ENCODE measurements at places on chromosomes 1 and 21.

DNA sequence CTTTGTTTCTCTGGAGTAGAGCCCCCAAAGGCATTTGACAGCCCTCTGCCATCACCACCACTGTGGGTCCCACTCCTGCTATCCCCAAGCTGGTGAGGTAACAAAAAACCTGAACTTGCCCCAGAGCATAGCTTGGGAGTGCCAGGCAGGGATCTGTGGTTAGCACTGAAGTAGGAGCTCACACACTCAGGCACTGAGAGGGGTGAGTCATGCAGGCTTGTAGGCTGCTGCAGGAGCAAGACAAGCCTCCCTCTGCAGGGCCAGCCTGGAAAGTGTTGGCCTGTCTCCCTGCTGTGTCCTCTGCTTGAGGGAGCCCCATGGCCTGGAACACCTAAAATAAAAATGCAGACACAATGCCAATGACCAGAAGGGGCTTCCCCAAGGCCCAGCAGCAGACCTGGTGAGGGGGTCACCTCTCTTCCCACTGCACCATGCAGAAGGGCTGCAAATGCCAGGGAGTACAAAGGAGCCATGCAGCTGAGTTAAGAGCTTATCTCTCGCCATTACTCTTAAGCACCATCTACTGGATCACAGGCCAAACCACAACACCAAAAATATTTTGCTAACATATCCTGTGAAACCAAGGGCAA is 108.9 kb upstream of the POGK start:
- DNase-seq, result no peak

GRCh38 chr1:211893260-211893659 is 62.7 kb upstream of the LPGAT1 start:
- no peak for DNase-seq

DNA sequence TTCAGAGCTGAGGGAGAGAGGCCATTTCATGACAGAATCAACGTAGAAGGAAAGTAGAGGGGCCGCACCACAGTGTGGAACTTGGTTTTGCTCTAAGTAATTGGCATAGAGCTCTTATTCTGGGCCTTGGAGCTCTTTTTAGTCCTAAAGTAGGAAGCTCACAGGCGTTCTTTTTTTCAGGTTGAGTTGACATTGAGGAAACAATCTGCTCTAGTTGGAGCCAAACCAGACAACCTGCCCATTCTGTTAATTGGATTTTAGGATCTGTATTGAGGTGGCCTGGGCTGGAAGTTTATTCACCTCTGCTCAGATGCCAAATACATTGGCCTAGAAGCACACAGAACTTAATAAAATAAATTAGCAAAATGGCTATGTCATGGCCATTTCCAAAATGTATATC is 1093.9 kb downstream of the ADGRL2 start:
- no peak for DNase-seq

DNA sequence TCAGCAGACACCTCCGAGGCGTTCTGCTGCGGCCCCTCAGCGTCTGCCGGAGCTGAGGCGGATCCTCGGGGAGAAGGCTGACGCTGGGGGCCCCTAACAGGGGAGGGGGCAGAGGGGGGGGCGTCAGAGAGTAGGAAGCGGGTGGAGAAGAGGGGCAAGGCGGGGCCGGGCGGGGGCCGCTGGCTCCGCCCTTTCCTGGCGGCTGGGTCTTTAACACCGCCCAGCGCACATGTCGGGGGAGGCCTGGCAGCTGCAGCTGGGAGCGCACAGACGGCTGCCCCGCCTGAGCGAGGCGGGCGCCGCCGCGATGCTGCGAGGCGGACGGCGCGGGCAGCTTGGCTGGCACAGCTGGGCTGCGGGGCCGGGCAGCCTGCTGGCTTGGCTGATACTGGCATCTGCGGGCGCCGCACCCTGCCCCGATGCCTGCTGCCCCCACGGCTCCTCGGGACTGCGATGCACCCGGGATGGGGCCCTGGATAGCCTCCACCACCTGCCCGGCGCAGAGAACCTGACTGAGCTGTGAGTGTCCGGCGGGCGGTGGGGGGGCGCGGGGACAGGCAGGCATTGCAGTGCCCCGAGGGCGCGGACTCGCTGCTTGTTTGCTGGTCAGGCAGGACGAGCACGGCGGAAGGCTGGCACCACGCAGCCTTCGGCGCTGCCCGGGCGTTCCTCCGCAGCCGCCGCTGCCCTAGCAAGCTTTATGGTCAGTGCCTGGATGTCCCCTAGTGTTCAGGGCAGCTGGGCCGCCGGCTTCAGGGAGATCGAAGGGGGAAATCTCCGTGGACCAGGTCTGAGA is at the start of gene NTRK1:
NTRK1 (plus strand) TSS at position 238 of the 796 bp plus-strand sequence; CDS start at position 308, 70 bp downstream.
- peak; percentile 52 for DNase-seq

DNA sequence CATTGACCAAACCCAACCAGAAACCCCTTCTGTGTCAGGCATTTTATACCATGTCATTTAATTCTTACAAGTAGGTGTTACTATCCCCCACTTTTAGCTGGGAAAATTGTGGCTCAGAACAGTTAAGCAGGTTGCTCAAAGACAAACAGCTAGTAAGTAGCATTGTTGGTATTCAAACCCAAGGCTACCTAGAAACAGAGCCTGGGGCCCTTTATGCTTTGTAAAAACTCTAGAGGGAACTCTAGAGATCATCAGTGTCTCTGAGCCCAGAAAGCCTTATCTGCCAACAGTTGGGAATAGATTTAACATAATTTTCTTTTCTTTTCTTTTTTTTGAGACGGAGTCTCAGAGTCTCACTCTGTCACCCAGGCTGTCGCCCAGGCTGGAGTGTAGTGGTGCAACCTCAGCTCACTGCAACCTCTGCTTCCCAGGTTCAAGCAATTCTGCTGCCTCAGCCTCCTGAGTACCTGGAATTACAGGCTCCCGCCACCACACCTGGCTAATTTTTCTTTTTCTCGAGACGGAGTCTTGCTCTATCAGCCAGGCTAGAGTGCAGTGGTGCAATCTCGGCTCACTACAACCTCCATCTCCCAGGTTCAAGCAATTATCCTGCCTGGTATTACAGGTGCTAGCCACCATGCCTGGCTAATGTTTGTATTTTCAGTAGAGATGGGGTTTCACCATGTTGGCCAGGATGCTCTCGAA is 48.5 kb upstream of the OSBPL9 start:
- no peak for DNase-seq

DNA sequence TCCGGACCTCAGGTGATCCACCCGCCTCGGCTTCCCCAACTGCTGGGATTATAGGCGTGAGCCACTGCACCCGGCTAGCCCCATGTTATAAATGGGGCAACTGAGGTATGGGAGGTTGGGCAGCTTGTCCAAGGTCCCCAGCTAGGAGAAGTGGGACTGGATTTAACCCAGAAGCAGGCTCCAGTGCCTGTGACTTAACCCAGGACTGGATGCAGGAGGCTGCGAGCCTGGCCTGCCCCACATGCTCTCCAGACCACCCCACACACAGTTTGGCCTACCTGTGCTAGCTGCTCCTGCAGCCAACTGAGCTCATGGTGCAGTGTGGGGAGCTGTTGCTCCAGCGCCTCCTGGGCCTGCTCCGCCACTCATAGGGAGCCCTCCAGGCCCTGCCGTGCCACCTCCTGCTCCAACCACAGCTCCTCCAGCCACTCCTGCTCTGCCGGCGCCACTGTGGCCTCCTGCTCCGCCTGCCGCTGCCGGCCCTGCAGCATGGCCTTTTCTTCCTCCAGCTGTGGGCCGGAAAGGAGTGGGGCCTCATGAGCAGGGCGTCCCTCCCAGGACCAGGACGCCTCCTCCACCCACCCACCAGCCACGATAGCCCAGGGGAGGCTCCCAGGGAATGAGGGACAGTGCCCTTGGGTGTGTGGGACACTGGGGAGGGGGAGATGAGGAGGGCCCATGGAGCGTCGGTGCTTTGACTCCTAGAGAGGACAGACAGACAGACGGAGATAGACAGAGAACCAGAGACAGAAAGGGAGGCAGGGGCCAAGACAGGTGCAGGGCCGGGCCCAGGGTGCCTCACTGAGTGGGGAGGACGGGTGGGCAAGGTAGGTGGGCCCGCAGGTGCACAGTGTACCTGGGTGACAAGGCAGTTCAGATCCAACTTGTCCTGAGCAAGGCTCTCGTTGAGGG is 12.4 kb upstream of the NBPF1 start:
- DNase-seq, result no peak

DNA sequence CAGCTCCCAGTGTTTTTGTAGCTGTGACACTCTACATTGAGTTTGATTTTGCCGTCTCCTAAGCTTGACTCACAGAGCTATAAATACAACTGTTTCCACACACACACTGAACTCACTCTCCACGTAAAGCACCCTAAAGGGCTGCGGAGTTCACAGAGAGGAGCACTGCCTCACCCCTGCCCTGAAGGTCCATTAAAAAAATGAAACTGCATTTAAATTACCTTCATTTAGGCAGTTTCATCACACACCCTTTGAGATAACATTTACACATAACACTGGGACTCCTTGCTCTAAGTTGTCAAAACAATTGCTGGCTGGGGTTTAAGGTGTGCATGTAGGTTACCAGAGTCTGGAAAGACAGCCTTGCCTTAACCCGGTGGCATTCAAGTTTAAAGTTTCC is 137.1 kb upstream of the MAGI3 start:
- DNase-seq, result no peak

- peak; percentile 12 for DNase-seq
Observed at GRCh38 chr21:39852021-39852721, 15.1 kb upstream of the PCP4 start.

DNA sequence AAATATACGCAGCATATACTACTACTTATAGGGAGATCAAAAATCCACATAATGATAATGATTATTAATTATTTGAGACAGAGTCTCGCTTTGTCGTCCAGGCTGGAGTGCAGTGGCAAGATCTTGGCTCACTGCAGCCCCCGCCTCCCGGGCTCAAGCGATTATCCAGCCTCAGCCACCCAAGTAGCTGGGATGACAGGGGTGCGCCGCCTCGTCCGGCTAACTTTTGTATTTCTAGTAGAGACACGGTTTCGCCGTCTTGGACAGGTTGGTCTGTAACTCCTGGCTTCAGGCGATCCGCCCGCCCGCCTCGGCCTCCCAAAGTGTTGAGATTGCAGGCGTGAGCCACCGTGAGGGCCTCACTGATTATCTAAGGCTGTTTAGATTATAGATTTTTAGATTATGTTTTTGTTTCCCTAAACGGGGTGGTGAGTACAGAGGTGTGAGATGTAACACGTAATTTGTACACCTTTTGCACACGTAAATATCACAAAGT is 548 bp upstream of the SLC25A33 start:
- DNase-seq, result no peak

DNA sequence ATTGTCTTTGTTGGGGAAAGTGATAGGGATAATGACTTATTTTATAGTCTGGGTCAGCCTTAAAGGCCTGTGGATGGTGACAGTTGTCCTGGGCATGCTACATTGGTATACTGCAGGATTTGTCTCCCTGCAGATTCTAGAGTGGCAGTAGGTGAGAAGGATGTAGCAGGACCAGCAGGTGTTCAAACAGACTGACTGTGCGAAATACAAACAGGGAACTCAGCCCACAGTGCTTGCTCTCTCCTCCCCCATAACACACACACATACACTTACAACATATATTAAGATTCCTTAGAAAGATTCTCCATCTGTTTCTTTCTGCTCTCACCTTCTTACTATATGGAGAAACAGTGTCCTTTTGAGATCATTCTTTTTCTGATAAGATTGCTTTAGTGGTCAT is 6.9 kb downstream of the PDE4B start:
- no peak for DNase-seq

- DNase-seq, result no peak
Observed at GRCh38 chr1:223775054-223775453, 62.7 kb downstream of the CAPN2 start.

GRCh38 chr1:48249868-48250267 is 27.4 kb downstream of the SLC5A9 start:
- no peak for DNase-seq

- peak; percentile 6 for DNase-seq
Observed at GRCh38 chr1:27525296-27526272, 35.6 kb upstream of the WASF2 start.
